ENCODE measurements at places on chromosomes 11 and 22.

DNA sequence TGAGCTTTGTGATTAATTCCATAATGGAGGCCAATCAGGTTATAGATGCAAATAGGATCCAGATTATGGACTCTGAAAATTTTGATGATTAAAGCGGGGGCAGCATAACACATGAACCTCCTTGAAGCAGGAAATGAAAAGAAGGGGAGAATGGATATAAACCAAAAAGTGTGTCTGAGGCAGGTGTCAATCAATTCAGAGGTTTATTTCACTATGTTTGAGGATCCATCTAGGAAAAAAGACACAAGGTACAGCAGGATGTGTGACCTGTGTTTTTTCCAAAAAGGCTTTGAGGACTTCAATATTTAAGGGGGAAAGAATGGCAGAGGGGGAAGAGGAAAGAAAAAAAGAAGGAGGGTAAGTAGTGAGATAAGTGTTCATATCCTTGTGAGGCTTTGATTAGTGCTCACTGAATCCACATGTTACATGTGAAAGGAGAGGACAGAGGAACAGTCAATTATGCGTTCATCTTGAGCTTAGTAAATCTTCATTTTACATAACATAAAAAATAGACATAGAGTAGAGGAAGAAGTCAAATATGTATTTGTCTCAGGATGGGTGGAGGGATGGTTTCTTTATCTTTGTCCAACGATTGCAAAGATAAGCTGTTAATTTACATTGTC is 34.1 kb downstream of the MS4A2 start:
- no peak for DNase-seq

DNA sequence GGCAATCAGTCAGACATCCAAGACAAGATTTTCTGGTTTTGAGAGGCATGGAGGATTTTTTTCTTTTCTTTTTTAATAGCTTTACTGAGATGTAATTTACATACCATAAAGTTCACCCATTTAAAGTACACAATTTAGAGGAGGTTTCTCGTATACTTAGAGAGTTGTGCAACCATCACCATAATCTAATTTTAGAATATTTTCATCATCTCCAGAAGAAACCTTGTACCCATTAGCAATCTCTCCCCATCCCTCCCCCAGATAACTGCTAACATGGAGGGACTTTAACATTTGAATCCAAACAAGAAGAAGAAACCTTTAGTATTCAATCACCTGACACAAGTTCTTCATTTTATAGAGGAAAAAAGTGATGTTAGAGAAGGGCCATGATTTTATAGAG is 83.6 kb downstream of the CLPB start:
- no peak for DNase-seq

- no peak for DNase-seq
Observed at GRCh38 chr11:36605221-36606216, 7.5 kb upstream of the RAG2 start.

DNA sequence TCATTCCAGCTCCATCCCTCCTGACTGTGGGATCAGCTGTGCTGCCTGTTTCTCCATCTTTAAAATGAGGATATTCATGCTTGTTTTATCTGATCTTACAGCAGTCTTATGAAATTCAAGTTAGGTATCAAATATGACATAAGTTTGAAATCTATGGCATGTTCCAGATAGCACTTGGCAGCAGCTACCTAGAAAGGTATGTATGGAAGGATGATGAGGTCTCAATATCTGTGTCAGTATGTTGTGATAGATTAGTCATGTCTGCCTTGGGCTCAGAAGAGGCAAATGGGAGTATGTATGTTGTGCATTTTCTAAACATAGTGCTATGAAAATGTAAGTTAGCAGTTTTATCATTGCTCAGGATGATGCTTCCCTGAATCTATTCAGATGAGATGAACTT is 122.1 kb downstream of the NAV2 start:
- DNase-seq = no peak

DNA sequence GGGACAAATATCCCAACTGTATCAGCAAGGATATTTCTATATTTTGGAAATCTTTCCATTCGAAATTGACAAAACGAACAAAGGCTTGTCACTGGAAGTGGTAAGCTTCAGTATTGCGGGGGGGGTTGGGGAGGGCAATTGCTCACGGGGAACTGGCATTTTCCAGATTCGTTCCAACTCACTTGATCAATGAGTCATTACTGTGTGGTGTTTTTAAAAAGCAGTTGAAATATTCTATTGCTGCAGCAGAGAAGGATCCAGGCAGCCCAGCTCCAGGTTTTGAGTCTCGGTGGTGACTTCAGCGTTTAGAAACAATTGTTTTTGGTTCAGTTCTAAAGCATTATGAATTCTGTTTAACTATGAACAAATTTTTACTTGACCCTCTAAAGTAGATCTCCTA is 33.8 kb upstream of the FBLN1 start:
- no peak for DNase-seq

GRCh38 chr22:17258015-17258787 is 39.0 kb upstream of the ADA2 start:
- peak; percentile 25 for DNase-seq

DNA sequence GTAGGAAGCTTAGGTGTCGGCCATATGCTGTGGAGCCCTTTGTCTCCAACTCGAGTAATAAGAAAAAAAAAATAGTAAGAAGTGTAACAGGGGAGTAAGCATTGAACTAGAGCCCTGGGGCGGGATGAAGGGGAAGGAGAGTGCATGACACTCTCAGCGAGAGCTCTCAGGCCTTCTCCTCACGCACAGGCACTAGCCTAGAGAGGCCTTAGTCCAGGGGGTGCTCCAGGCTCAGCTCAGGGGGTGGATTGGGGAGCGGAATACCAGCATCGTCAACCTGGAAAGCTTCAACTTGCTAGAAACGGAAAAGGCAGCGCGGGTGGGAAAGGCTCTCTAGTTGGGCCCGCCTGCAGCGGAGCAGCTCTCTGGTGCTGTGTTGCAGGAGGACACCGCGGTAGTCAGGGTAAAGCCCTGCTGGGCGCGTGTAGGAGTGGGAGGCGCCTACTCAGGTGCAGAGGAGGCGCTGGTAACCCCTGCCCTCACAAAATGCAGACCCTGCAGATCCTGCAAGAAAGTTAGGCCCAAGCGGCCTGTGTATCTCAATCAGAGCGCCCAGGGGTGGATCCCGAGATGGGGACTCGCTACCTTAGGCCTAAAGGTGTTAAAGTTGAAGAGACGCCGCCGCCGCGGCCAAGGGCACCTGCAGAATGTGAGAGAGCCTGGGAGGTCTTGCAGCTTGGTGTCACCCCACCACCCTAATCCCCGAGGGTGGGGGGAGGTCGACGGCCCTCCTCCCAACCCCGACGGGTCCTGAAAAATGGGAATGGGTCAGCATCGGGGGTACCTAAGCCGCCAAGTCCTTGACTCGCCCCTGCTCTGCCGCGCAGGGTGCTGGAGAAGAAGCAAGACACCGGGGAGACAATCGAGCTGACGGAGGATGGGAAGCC is 2.8 kb downstream of the SLC17A6 start:
- no peak for DNase-seq

- no peak for DNase-seq
Observed at GRCh38 chr11:8291421-8292350, 28.0 kb upstream of the LMO1 start.

DNA sequence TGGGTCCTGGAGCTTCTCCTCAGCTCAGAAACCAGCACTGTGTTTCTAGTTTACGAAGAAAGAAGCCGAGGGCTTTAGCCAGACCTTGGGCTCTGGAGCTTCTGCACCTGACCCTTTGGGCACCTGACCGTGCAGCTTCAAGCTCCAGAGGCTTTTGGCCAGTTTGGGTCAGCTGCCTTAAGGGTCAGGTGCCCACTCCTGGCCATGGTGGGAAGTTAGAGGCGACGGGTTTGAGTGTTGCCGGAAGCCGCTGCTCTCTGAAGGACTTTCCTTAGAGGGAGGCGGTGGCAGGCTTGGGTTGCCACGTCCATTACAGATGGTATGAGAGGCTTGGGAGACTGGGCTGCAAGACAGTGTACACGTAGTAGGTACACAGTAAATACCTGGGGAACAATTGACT is 52.3 kb downstream of the PISD start:
- no peak for DNase-seq

DNA sequence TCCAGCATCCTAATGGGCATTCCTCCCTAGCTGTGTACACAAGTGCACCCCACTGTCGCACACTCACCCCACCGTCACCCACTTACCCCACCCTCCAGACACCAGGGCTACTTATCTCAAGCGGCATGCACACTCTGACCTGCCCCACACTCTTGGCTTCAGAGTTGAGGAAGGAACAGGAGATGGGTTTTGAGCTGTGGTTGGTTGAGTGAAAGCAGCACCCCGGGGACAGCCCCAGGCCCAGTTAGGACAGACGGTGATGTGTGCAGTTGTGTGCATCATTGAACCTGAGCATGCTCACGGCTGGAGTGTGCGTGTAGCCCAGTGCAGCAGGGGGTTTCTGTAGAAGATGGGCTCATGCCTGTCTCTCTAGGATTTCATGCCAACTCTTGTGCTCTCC is 32.5 kb downstream of the AHNAK start:
- no peak for DNase-seq

DNA sequence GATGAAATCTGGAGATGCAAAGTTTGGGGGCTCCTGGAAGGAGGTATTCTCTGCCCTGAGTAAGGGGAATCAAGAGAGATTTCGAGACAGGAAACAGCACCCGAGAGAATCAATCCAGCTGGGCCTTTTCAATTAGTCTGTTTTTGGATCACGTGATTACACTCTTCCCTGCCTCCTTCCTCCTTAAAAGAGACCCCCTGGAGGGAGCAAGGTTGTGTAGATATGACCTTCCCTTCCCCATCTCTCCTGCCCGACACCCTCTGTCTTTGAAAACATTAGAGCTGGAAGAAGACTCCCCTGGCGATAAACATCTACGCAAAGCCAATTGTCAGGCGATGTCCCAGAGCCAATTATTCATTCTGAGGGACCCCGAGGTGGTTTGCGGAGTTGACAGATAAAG is 407.9 kb downstream of the MIAT start:
- DNase-seq = no peak

GRCh38 chr11:67292671-67293070 is 3.6 kb downstream of the ANKRD13D start:
- no peak for DNase-seq

GRCh38 chr11:65308281-65308891 is 6.3 kb upstream of the CDC42EP2 start:
- DNase-seq = no peak

GRCh38 chr11:77687088-77687487 is 49.5 kb upstream of the CLNS1A start:
- DNase-seq = no peak

- no peak for DNase-seq
Observed at GRCh38 chr11:111654601-111655000, 52.4 kb downstream of the SIK2 start.

- DNase-seq = no peak
Observed at GRCh38 chr22:24421428-24421931, 5.9 kb upstream of the ADORA2A start.

DNA sequence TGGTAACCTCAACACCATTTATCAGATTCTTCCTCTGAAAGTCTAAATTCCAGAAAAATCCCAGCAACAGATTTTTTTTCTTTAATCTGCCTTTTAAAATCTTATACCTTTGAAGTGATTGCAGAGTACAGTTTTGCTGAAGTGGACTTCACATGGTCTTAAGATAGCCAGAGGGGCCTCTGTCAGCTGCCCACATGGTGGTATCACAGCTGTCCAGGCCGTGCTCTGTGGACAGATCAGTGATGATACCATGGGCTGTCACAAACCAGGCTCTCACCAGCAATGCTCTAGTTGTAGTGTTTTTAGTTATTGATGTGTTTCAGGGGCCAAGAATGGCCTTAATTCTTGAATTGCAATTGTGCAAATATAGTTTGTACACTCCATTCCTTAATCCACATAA is 44.0 kb downstream of the PARVA start:
- no peak for DNase-seq

DNA sequence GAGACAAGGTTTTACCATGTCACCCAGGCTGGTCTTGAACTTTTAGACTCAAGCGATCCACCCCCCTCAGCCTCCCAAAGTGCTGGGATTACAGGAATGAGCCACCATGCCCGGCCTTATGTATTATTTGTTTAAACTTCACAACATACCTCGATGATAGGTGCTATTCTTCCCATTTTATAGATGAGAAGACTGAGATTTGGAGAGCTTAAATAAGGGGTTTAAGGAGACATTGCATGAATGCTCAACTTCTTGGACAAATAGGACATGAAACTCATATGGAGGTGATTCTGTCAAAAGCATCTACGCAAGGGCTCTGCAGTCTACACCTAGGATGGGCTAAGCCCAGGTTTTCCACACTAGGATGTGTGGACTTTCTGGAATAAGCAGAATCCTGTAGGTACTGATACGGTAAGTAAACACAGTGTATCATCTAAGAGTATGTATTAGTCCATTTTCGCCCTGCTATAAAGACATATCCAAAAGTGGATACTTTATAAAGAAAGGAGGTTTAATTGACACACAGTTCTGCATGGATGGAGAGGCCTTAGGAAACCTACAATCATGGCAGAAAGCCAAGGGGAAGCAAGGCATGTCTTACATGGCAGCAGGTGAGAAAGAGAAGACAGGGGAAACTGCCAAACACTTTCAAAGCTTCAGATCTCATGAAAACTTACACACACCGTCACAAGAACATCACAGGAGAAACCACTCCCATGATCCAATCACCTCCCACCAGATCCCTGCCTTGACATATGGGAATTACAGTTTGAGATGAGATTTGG is 62.8 kb upstream of the CAPRIN1 start:
- DNase-seq = no peak

- peak; percentile 62 for DNase-seq
Observed at GRCh38 chr11:8168485-8169257, at the start of gene RIC3. TSS of gene RIC3 (minus strand) at chr11:8169025. CDS start at chr11:8168989, 36 bp downstream.

- DNase-seq = no peak
Observed at GRCh38 chr11:70306586-70307033, 36.1 kb downstream of the PPFIA1 start.

- DNase-seq = peak; percentile 53
Observed at GRCh38 chr11:288478-289397, at the start of gene PGGHG. TSS of gene PGGHG (plus strand) at chr11:289126. CDS start at chr11:289817, 691 bp downstream.

GRCh38 chr11:14308114-14308896 is 50.7 kb downstream of the RRAS2 start:
- no peak for DNase-seq

GRCh38 chr22:43783777-43784176 is 28.3 kb downstream of the EFCAB6 start:
- no peak for DNase-seq

- DNase-seq = no peak
Observed at GRCh38 chr11:68552542-68552941, 92.0 kb downstream of the PPP6R3 start.

- DNase-seq = no peak
Observed at GRCh38 chr11:34311126-34311525, 46.7 kb downstream of the ABTB2 start.

DNA sequence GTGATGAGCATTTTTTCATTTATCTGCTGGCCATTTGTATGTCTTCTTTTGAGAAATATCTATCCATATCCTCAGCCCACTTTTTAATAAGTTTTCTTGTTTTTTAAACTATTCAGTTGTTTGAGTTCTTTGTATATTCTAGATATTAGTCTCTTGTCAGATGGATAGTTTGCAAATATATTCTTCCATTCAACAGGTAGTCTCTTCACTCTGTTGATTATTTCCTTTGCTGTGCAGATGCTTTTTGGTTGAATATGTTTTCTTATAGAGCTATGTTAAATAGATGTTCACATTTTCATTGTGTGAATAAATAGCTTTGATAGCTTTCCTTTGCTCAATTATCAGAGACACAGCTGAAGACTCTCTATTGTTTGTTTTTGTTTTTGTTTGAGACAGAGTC is 68.2 kb upstream of the ALKBH3 start:
- no peak for DNase-seq
